DMS53 (cell line): ENCODE measurements at places on chromosomes 6 and 20.

GRCh38 chr6:159513074-159513720 is 179.8 kb downstream of the SOD2 start:
- DNase-seq, result no peak

DNA sequence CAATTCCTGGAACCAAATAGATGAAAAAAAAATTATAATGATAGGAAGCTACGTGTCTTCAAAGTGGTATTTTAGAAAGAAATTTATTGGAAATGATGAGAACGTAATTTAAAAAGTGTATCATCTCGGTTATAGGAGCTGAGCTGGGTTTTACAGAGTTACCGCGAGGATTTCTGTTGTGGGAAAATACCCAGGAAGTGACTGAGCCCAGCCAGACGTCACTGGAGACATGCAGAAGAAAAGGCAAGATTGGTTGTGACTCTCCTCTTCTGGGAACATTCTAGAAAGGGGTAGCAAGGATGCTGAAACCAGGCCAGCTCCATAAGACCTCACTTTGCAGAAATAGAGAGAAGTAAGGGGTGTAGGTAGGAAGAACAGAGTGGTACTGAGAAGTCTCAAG is 95.9 kb upstream of the ADGRF1 start:
- DNase-seq, result no peak

DNA sequence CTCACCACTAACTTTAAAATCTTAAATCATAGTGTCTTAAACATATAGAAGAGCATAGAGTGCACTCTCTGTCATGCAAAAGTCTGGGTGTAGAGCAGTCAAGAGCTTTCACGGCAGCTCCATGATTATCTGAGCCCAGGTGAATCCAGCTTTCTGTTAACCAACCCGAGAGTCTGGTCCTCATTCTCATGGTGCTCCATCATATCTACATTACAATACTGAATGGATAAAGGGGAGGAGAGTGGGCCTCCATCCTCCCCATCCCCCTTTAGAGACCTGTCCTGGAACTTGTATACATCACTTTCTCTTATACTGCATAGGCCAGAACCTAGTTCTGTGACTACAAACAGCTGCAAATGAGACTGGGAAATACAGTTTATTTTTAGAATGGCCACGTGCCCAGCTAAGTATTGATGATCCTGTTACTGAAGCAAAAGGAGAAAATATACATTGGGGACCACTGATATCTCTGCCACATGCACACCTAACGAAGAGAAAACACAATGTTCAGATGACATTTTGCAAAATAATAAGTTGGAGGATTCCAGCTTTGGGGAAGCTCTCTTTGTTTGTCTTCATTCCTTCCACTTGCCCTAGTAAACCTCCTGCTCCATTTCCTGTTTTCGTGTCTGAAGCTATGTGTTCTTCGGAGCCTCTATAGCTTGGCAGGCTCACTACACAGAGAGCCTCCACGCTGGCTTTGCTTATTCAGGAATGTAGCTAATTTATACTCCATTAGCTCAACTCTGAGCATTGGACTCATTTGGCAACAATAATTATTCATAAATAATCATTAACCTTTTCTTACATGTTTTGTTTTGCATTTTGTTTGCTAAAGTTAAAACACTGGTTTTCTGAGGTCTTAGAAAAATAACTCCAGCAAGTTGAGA is 110.1 kb downstream of the IYD start:
- DNase-seq, result no peak

- DNase-seq, result no peak
These were observed 51.0 kb upstream of the SENP6 start for GRCh38 chr6:75550544-75551167.

DNA sequence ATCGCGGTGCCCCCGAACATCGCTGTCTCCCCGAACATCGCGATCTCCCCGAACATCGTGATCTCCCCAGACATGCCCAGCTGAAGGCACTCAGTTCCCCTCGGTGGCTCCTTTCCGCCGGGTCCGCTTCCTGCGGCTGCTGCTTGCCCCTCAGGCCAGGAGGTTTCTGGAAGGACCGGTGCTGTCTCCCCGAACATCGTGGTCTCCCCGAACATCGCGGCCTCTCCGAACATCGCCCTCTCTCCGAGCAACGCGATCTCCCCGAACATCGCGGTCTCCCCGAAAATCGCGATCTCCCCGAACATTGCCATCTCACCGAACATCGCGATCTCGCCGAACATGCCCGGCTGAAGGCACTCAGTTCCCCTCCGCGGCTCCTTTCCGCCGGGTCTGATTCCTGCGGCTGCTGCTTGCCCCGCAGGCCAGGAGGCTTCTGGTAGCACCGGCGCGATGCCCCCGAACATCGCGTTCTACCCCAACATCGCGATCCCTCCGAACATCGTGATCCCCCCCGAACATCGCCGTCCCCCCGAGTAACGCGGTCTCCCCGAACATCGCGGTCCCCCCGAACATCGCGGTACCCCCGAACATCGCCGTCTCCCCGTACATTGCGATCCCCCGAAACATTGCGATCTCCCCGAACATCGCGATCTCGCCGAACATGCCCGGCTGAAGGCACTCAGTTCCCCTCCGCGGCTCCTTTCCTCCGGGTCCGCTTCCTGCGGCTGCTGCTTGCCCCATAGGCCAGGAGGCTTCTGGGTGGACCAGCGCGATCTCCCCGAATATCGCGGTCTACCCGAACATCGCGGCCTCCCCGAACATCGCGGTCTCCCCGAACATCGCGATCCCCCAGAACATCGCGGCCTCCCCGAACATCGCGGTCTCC is 808 bp downstream of the ULBP1 start:
- peak; percentile 46 for DNase-seq

DNA sequence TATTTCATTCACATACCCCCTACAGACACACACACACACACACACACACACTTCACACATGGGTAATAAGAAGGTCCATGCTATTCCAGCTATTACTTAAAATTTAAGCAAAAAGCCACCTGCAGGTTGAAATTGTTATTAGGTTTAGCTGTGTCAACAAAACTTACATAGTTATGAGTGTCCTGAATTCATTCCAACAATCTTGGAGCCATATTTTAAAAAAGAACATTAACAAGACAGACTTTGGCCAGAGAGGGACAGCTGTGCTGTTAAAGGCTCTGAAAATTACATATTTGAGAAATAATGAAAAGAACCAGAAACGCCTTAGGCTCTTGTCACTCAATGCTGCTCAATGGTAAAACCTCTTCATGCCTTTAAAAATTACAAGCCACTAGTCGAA is 455.3 kb downstream of the EPM2A start:
- DNase-seq, result no peak

DNA sequence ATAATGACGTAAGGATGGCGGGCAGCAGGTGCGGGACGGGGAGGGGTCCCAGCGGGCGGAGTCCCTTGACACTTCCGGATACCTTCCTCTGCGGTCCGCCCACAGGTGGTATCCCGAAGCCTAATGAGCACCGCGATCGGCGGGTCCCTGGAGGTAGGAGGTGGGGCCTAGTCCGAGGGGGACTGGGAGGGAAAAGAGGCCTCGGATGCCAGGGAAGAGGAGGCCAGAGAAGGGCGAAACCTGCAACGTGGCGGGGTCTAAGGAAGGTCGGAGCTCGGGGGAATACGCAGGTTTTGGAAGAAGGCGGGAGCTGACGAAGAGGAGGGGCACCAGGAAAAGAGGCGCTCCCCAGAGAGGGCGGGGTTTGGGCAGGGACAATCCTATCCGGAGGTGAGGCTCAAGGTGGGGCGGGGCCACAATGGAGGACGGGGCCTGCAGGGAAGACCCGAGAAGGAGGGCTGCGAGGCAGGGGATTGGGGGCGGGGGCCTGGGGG is 3.7 kb downstream of the PRSS16 start:
- peak; percentile 21 for DNase-seq

GRCh38 chr6:26204332-26205160 is 117.3 kb downstream of the HFE start:
- peak; percentile 99 for DNase-seq

DNA sequence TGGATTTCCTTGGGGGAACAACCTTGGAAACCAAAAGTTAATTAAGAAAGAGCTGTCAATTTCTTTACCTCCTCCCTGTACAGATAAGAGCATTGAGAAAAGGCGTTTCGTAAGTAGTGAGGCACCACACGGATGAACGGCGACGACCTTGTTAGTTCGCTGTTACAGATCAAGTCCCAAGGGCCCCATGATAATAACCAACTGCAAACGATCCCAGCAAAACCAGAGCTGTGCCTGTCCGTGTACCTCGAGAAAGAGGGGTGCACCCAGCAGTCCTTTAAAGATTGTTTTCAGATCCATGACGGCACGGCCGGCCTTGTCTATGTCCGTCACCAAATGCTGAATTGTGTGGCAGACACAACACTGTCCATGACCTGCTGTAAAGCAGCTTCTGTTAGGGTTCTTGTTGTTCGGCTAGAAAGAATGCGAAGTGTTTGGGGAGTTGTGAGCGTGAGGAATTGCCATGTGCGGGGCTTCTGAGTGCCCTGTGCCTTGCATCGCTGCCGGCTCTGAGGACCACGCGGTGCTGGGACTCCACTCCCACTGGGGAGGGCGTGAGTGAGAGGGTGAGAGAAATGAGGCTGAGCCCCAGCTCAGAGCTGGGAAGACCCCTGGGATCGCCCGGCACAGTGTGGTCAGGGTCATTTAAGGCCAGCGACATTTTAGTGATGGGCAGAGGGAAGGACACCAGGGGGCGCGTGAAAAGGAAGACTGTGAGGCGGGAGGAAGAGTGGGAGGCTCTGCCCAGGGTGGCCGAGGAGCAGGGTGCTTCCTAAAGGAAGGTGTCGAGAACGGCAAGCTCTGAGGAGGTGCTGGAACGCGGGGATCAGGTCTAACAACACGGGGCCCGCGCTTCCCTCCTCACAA is 136.8 kb upstream of the RPS6KA2 start:
- no peak for DNase-seq

DNA sequence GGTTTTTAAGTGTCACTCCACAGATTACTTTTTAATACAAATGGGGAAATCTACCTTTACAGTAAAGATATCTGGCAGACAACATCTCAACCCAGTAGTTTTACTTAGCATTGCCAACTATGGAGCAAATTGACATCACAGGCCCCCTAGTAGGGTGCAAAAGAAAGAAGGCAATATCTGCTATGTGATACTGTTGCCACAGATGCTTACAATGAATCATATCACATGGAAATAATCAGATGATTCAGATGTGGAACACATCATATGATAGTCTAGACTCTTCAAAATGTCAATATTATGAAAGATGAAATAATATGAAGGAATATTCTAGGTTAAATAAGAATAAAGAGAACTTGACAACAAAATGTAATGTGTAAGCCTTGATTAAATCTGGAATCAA is 322.5 kb downstream of the BMP2 start:
- no peak for DNase-seq

GRCh38 chr6:14192216-14192788 is 74.7 kb downstream of the CD83 start:
- no peak for DNase-seq

- DNase-seq, result no peak
These were observed 92.9 kb downstream of the TASP1 start for GRCh38 chr20:13545790-13546189.

DNA sequence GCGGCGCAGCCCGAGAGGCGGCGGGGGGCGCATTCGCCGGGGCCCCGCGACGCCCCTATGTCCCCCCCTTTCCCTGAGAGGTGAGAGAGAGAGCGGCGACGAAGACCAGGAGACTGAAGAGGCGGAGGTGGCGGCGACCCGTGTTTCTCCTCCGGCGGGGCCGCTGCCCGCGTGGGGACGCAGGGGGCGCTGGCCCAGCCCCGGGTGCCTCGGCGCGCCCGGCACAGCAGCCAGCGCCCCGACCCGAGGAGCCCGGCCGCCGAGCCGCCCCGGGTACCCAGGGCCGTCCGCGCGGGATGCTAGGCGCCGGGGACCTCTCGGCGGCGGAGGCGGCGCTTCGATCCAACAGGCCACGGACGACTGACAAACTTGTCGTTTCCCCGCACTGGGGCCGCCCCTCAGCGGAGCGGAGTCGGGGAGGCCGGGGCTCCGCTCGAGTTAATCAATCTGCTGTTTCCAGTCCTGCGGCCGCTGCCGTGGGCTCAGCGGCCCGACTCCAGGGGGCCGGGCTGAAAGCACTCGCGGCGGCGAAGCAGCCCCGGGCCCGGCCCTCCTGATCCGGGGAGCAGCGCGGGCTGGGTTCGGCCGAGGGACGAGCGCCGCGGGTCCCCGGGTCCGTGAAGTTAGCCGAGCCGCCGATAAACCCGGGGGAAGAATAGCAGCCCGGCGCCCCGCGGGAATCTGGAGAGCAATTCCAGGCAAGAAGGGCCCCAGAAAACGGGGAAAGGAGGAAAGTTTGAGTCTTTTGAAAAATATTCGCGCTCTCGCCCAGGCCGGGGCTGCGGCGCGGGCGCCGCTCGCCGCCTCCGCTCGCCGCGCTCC is 631 bp downstream of the MDGA1 start:
- peak; percentile 62 for DNase-seq

DNA sequence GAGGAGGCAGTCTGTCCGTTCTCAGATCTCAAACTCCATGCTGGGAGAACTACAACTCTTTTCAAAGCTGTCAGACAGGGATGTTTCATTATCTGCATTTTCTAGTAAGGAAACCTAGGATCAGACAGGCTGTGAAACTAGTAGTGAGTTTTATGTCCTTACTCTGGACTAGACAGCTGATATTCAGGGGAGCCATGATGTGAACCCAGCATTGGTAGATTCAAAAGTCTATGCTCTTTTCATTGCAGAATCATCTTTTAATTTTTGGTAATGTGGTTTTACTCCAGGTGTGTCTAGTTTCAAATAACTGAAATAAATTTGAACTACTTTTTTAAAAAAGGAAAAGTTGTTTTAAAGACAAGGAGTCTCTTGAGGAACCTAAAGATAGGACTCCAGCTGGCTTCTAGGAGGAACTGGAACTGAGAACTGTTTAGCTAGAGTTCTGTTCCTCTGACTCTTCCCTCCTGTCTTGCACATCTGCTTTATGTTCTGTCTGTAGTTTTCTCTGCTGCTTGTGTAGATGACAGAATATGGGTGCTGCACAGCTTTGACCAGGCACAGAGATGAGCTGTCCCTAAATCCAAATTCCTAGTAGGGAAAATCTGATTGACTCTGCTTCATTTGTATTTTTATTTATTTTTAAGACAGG is 27.8 kb upstream of the RNF144B start:
- DNase-seq, result no peak

DNA sequence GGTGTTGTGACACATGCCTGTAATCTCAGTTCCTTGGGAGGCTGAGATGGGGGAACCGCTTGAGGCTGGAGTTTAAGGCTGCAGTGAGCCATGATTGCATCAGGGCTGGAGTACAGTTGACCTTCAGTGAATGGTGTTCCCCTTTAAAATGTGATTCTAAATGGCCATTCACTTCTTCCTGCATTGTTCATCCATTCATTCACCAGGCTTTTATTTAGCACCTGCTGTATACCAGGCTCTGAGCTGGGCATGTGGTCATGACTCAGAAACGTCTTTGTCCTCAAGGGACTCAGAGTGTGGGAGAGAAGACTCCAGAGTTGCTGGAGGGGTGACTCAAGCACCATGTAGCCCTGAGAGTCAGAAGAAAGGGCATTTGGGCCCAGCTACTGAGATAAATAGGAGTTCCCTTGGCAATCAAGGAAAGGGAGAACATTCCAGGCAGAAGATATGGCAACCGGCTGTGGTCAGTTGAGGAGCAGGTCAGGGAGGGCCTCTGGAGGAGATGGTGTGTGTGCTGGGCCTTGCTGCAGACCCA is 101.1 kb downstream of the DLGAP4 start:
- no peak for DNase-seq

- no peak for DNase-seq
These were observed 45.1 kb downstream of the JPH2 start for GRCh38 chr20:44141873-44142272.
